Activated CD4-positive, alpha-beta T cell treated with anti-CD3 and anti-CD28 coated beads for 4 hours (primary cell): ENCODE measurements at places on chromosomes 4 and X.

- DNase-seq, result no peak
These were observed 263.3 kb upstream of the CLNK start for GRCh38 chr4:10947898-10948297.

GRCh38 chr4:1720163-1720983, 750 bp downstream of the TMEM129 start:
- DNase-seq, result peak; percentile 31

GRCh38 chr4:86557526-86557925, 36.6 kb upstream of the PTPN13 start:
- DNase-seq, result no peak

- DNase-seq, result peak; percentile 85
These were observed at the start of gene SLC25A4 for GRCh38 chr4:185142912-185143600. Gene SLC25A4, plus strand, starts transcription at chr4:185143266. Its CDS starts 107 bp downstream, at chr4:185143373.

DNA sequence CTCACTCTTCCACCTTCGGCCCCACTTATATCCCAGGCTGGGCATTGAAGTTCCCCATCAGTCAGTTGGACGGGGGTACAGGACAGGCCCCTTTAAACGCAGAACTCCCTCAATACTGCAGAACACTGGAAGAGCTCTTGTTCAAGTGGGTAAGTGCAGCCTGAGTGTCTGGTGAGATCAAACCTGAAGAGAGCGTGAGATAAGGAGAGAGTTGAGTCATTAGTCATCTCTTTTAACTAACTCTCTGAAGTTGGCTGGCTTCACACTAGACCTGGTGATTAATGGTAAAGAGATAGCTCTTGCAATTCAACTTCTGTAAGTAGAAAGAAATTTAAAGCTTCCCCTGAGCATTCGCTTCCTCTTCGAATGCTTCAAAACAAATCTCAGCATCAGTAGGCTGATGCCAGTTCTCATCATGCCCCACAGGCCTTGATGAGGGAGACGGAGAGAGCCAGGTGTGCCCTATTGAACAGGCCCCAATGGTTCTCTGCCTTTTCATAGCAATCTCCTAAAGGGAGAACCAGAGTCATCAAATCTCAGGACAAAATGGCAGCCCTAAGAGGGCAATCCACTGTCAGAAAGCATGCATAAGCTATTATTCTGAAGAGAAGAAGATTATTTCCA, 41.0 kb upstream of the JADE1 start:
- no peak for DNase-seq
